ENCODE measurements at places on chromosomes 11 and 22.

DNA sequence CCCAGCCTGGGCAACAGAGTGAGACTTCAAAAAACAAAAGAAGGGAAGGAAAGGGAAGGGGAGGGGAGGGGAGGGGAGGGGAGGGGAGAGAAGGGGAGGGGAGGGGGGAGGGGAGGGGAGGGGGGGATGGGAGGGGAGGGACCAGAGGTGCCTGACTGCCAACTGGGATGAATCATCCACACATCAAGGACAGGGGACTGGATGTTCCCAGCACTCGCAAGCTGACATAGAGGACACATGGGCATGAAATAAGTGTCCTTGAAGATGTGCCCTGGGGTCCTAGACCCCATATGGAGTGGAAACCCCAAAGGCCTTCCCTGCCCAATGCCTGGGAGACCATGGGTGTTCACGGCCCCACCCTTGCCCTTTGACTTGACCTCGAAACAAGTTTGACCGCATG is 19.8 kb downstream of the TST start:
- no peak for DNase-seq

GRCh38 chr11:134019500-134019899 is 49.4 kb upstream of the JAM3 start:
- no peak for DNase-seq

DNA sequence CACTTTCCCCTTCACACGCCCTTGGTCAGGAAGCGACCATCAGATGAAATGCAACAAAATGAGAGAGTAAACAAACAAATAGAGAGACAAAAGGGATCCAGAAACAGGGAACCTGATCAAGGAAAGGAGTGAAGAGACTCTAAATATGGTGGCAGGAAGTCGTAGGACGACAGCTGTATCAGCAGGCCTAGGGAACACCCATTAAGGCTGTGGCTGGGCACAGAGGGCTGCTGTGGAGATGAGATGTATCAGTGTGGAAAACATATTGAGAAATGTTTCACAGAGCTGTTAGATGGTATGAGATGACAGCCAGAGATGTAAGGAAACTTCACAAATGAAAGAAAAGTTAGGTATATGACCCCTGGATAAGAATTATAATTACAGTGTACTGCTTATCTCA is 155.8 kb upstream of the MTMR2 start:
- DNase-seq, result no peak

DNA sequence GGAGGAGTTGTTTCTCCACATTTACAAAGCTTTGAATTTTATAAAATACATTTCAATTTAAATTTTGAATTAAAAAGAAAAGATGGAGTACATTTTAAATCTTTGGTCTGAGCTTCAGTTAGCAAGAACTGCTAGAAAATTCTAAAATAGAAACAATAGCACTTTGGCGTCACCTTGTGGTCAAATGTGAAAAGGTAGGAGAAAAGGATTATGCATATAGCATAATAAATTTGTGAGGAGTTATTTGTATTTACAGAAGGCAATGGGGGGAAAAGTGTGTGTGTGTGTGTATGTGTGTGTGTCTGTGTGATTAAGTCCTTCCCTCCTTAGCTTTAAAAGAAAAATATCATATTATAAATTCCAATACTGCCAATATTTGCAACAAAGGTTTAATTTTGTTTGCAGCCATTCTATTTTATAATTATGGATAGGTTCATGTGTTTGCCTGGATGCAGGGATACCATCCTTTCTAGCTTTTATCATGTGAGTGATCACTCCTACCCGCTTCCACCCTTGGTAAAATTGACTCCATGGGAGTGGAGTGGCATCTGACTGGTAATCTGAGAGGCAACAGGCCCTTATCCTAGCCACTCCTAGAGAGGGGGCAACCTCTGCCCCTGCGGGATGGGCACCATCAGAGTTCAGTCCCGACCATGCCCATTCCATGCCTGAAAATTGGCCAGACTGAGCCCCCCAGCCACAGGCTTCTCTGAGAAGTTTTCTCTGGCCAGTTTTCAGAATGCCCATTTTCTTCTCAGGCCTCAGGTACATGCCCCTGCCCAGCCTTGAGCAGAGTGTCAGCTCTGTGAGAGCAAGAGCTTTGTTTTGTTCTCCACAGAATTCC is 13.6 kb upstream of the LGR4 start:
- DNase-seq, result no peak

- DNase-seq, result no peak
Measured at GRCh38 chr11:7538031-7538430, 24.2 kb downstream of the PPFIBP2 start.

DNA sequence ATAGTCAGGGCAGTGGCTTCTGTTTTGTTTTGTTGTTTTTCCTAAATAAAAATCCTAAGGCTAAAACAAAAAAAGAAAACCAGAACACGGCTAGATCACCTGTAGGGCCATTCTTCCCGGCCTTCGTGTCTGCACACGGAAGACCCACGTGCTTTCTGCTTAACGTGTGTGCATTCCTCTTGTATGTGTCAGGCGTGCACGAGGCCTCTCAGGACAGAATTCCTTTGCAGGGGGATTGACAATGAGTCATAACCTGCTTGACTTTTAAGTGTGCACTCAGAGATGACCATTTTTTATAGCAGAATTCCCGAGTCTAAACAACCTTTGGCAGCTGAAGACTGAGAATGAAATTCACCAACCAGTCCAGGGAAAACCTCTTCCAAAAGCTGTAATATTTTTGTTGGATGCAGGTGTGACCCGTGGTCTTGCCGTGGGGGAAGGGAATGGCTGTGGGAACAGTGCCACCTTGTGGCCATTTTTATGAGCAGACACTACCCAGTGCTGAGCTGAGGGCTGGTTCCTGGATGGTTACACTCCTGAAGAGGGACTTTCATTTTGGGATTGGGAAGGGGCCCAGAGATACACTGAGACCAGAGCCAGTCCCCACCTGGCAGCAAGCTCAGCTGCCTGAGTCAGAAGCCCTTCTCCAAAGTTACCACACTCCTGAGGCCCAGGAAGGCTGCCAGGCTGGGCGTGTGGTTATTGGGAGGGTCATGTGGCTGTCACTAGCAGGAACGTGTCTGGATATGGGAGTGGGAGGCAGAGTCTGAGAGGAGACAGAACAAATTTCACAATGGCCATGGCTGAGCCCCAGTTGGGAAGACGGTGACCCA is 35.7 kb upstream of the DKK3 start:
- peak; percentile 92 for DNase-seq

DNA sequence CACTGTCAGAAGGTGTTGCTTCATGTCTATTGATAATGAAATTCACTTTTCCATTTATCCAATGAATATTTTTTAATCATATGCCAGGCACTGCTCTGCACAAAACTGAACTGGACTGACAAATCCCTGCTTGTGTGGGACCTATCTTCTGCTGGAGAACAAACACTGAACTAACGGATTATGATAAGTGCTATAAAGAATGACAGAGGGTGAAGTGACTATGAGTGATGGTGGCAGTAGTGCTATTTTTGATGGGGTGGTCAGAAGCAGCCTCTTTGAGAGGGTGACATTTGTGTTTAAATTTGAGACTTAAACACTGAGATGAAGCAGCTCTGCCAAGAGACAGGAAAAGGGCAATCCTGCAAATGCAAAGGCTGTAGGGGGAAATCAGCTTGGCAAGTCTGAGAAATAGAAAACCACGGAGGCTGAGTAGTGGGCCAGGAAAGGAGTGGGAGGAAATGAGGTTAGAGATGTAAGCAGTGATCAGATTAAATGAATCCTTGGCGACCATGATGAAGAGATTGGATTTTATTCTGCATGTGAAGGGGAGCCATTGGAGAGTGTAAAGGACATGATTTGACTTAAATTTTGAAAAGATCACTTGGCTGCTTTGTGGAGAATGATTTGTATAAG is 6.0 kb downstream of the TBCEL start:
- DNase-seq, result no peak

- DNase-seq, result no peak
Measured at GRCh38 chr11:128628325-128628673, 40.9 kb upstream of the ETS1 start.

DNA sequence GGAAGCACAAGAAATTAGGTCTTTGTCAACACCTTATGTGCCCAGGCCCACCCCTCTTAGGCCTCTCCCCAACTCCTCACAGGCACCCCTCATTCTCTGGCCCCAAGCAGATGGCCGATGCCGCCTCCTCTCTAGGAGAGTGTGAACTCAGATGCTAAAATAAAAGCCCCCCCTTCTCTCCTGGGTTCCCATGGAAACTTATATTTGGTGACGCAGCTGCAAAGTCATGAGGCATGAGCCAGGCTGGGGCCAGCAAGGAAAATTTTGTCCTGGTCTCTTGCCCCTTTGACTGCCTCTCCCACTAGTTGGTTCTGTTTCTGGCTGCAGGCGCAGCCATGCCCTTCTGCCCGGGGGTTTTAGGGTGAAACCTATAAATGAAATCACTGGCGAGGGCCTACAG is 11.8 kb downstream of the RCOR2 start:
- no peak for DNase-seq

DNA sequence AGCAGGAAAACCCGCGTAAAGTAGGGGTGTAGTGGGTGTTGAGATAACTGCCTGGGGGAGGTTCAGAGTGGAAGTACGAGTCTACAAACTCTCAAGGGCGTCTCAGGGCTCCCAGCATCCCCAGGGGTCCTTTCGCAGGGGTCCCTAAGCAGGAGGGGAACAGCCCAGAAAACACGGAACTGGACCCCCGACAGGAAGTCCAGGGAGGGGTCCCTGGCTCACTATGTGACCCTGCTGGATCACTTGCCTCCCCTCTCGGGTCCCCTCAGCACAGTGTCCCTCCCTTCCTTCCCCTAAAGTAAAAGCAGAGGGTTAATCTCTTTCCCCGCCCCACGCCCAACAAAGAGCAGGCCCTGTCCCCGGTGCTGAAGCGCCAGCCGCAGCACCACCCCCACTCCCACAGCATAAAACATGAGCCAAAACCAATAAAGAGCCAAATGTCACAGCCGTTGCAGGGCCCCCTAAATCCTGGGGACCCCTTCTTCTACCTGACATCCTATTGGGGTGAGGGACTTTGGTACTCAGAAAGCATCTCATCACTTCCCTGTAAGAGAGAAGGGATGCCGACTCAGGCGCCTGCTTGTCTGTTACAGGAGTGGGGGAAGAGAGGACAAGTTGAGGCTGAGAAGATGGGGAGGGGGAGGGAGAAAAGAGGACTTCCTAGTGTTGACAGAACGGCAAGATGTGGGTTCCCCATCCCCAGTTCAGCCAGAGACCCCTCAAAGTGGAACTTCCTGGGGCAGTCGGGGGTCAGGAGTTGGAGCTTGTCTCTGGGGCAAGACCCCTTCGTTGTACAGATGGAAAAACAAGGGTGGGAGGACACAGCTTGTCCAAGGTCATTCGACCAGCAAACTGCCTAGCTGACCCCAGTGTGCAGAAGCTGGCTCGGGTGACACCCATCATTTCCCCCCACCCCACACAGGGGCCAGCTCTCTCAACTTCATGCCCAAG is 1.4 kb upstream of the NEFH start:
- no peak for DNase-seq

DNA sequence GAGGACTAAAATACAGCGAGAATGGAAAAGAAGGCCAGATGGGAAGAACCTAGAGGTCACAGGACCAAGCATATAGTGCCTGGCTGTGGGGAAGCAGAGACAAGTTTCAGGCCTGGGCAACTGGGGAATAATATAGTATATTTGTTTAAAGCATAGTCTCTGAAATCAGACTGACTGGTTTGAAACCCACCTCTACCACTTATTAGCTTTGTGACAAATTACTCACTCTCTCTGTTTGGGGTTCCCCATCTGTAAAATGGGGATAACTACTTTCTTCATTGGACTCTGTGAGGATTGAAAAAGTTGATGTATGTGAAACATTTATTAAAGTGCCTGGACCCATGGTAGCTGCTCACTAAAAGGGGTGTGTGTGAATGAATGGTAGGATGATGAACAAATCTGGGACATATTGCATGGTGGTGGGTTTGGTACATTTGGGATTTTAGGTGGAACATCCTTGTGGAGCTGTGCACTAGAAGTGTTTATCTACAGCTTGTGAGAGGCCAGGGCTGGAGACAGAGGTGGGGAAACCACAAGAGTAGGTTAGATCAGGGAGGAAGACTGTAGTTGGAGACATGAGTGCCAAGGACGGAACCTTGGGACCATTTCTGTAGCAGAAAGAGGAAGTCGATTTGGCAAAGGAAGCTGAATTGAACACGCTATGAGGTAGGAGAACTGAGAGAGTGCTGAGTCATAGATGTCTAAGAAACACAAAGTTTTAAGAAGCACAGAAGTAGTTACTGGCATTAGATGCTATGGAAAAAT is 52.6 kb downstream of the SWAP70 start:
- DNase-seq, result peak; percentile 95

DNA sequence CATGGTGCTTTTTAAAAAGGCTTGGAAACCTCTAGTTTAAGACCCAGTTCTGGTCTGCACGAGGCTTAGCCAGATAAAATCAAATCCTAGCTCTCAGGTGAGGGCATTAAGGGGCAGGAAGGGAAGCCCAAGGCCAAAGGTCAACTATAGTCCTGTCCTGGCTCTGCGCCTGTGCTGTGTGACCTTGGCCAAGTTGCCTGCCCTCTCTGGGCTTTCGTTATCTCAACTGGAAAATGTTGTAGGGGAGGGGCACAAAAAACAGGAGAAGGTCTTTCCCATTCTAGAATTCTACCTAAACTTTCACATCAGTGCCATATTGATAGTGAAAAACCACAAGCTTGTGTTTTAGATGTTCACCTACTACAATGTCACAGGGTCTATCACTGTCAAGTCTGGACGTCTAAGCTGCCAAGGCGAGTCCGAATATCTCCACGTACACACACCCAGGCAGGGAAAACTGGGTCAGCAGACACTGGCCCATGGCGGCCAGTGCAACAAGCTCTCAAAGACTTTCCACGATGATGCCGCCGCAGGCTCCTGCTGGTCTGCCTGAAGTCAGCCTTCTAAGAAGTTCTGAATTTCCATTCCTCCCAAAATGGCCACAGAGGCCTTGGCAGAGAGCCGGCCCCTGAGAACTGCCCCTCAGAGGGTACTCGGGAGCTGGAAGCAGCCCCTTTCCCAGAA is 18.0 kb downstream of the MN1 start:
- no peak for DNase-seq

GRCh38 chr11:116445108-116446047 is 327.4 kb downstream of the BUD13 start:
- no peak for DNase-seq

GRCh38 chr22:33896154-33896553 is 24.1 kb downstream of the LARGE1 start:
- DNase-seq, result no peak

- DNase-seq, result no peak
Measured at GRCh38 chr22:20561882-20562281, 54.5 kb downstream of the MED15 start.

- DNase-seq, result no peak
Measured at GRCh38 chr11:86011175-86011574, 57.7 kb downstream of the PICALM start.
